ENCODE measurements at places on chromosomes 2 and 18.

DNA sequence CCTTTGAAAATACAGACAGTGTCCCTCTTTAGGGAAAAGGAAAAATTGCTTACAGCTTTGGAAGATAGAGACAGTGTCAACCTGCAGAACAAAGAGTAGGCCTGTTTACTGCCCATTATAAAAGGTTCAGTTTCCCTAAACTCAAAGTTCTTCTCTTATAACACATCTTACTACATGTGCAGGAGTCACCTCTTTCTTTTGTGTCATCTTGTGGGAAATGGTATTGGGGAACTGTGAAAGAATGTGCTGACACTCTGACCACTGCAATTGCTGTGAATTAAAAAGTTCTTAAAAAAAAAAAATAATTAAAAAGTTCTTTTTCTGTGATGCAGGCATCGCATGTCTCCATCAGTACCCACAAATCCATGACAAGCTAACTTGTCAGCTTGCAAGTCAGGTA, 2.9 kb upstream of the ITGB6 start:
- no peak for DNase-seq

DNA sequence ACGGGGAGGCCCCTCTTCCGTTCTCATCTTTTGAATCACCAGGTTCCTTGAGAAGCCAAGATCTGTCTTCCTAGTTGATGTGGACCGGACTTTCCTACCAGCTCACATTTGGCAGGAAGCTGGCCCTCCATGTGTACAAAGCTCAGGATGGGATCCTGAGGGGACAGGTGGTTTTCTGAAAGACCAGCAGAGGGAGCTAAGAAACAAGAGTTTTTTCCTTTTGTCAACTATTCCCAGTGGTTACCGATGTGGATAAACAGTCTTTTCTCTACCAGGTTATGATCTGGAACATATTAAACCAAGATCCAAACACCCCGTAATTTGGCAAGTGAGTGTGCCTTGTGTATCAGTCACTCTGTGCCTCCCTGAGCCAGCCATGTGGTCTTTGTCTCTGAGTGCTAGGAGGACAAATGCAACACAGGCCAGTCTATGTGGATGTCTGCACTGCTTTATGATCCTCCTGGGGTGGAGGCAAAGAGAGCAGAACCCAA, 25.1 kb upstream of the ARHGAP25 start:
- peak; percentile 81 for DNase-seq

DNA sequence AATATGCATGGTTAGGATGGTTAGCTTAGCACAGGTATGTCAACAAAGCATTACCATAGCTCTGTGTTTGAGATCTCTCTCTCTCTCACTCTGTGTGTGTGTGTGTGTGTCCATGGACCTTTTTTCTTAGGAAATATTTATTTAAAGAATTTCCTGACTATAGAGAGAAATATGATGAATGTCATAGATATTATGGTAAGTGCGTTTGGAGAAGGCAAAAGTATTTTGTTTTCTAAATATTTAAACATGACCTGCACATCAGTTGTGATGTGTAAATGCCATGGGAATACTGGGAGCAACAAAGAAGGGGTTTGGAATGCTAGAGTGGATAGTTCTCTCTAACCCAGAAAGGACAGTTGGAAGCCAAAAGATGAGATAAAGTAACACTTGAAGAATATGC, 3.9 kb upstream of the TMEM178A start:
- DNase-seq = no peak

DNA sequence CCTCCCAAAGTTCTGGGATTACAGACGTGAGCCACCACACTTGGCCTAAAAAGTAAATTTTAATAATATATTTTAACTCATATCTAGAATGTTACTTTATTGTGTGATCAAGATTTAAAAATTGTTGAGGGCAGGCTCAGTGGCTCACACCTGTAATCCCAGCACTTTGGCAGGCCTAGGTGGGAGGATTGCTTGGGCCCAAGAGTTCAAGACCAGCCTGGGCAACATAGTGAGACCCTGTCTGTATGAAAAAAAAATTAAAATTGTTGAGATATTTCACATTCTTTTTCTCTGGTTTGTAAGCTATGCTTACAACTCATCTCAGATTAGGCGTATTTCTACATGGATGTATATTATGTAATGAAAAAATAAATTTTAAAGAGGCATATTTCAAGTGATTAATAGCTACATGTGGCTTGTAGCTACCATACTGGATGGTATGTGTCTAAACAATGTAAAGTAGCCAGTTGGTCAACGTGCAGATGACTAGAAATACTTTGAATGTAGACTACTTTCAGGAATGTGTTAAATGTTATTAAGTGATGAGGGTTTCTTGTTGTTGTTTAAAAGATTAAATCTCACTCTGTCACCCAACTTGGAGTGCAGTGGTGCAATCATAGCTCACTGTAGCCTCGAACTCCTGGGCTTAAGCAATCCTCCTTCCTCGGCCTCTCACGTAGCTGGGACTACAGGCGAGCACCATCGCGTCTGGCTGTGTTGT, 5.9 kb downstream of the RAB10 start:
- DNase-seq = no peak

GRCh38 chr2:6922201-6922656, 5.0 kb downstream of the RNF144A start:
- DNase-seq = peak; percentile 29

GRCh38 chr2:76385943-76386342, 675.2 kb upstream of the GCFC2 start:
- DNase-seq = no peak

- no peak for DNase-seq
Measured at GRCh38 chr2:152363936-152364335, 29.0 kb downstream of the FMNL2 start.

DNA sequence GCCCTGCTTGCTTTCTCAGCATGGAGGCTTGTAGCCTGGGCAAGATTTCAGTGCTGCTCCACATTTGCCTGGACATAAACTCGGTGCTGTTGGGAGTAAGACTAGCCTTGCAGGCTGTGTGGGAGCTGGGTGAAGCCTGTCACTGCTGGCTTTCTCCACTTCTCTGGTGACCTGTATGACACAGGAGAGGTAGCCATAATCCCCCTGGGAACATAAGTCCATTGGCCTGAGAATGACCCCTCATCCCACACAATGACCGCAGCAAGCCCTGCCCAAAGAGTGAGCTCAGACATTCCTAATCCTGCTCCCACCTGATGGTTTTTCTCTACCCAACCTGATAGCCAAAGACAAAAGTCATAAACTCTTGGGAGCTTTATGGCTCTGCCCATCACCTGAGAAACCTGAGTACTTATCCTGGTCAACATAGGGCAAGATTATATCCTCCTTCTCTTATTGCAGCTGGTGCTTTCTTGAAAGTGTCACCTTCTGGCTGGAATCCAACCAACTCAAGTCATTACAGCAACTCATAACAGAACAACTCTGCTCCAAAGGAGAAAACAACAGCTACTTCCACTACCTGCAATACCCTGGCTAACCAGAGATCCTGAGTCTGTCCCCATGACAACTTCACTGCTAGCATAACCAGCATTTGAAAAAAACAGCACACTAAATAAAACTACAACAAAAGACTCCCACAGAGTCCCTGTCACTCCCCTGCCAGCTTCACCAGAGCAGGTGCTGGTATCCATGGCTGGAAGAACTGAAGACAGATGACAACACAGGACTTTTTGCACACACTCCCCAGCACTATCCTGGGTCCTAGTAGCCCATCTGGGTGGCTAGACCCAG, 834.4 kb upstream of the DDX18 start:
- DNase-seq = peak; percentile 8

DNA sequence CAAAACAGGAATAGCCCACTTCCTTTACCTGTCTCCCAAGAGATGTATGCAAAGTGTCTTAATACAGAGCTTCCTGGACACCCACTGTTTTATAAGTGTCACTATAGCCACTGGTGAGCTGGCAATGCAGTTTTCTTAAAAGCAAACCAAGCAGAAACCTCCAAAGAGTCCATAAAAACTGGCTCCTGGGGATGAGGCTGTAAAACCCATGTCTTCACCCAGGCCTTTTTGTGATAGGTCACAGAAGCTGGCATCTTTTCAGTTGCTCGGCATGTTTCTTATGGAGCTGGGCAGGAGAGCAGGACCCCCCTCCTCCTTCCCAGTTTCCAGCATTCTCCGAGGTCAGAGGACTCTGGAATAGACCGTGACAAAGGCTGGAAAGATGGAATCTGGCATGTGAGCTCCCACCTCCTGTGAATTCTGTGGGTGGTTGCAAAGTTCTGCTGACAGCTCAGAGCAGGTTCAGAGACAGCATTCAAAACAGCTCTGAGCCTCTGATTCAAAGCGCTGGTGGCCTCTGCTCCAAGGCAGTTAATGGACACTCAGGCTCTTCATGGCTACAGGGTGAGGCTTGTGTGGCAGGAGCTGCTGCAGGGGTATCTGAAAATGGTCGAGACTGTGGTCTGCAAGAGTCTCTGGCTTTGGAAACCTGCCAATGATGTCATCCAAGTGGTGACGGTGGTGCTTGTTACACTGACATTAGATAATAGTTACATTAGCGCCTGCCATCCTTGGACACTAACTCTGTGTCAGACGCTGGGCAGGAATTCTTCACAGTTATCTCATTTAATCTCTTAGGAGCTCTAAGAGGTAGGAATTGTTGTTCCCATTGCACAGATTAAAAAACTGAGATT, 283.4 kb downstream of the CLIP4 start:
- peak; percentile 13 for DNase-seq

DNA sequence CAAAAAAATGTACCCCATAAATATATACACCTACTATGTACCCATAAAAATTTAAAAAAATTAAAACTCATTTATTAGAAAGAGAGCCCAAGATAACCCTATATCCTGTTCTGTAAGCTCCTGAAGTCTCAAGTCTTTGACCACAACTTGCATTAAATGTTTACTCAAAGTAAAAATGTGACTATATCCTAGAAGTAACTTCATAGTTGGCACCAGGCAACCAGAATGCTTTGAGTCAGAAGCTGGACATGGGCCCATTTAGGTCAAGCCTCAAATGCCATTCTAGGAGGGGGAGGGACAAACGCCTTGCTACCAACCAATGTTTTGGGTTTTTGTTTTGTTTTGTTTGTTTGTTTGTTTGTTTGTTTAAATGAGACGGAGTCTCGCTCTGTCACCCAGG, 9.3 kb upstream of the TBC1D8 start:
- DNase-seq = peak; percentile 25

- DNase-seq = no peak
Measured at GRCh38 chr2:89000235-89000634, 308.8 kb downstream of the RPIA start.

GRCh38 chr2:144509879-144510221, 10.1 kb downstream of the ZEB2 start:
- DNase-seq = no peak
